ENCODE measurements at places on chromosomes 6 and 20.

DNA sequence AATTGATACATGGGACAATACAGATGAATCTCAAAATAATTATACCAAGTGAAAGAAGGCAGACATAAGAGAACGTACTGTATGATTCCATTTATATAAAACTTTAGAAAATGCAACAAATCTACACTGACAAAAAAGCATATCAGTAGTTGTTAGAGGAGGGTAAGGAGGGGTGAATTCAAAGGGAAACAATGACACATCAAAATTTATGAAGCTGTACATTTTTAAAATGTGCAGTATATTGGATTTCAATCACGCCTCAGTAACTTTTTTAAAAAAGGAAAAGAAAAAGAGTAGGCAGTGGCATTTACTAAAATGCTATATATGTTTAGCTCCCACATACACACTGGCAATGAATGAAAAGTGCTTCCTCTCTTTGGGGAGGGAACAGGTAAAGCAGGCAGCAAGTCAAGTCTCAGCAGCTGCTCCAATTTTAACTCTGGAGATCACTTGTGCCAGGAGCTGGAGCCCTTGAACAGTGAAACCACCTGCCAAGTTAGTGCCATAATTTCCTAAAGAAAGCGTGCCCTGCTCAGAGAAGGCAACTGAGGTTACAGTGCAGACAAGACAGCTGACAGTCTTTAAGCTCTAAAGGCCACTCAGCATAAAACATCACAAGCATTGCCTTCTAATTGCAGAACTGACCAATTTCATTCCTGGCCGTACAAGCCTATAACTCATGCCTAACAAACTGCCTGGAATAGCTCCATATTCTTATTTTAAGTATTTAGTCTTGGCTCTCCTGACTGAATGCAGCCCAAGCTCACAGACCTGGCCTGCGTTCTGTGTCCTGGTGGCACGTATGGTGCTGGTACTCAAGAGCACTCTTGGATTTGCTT is 10.9 kb downstream of the FKBP1A start:
- no peak for DNase-seq

DNA sequence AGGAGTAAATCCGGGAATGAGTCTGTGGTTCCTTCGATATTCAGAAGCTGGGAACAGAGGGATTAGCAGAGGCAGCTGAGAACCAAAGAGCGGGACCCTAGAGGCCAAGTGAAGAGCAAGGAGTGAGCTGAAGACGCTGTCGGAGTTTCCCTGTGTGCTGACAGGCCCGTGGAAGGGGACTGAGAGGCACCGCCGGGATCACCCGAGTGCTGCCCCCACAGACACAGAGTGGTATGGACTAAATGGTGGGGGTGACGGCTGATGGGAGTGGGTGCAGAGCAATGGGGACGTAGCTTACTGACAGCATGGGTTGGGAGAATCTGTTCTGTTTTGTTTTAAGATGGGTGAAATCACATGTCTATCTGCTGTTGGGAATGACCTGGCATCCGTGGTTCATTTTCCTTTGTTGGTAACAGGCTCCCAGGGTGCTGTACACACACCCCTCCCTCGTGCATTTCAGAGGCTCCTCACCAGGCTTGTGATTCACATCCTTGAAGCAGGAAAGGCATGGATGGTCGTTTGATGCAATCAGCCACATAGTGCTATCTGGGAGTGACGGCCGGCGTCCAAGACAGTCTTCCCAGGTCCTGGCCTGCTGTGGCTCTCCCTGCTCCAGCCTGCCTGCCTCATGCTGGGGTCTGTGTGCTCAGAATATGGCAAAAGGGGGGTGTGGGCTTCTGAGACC is 97.4 kb downstream of the THBS2 start:
- no peak for DNase-seq

DNA sequence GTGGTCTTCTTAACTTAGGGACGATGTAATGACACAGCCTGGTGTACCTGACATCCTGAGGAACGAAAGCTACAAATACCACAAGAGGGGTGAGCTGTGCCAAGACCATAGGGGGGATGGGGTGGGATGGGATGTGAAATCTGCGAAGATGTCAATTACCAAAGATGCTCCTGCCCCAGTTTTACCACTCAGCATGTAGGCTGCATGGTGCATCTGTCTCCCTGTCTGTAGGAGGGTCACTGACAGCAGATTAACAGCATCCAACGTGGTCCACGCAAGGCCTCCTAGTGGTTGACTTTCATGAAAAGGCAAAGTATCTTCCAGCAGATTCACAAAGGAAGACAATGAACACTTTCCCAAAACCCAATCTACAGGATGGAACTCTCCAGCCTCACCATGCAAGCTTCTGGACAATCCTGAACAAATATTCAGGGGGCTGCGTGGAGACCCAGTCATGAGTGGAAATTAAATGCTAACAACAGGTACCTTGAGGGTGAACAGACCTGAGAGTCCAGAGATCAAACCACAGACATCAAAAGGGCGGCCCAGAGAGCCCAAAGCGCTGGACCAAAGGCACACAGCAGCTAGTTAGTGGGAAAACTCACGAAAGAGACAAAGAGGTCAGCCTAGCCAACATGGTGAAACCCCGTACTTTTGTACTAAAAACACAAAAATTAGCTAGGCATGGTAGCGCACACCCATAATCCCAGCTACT is 44.4 kb downstream of the ZMYND8 start:
- DNase-seq, result no peak

GRCh38 chr6:165055231-165055630 is 254.2 kb downstream of the C6orf118 start:
- DNase-seq, result no peak

DNA sequence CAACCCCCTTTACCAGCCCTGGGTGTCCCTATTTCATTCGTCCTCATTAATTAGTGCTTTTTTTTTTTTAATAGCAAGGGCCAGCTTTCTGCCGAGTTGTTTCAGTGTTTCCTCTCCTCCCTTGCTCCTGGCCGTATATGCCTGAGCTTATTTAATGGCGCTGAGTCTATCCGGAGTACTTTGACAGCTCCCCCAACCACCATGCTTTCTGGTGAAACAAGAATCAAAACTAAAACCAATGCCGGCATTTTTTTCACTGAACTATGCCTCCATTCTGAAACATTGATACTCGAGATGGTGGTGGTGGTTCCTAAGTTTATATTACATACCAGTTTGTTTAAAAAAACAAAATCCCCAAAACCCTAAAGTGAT is 1.2 kb downstream of the DCBLD1 start:
- no peak for DNase-seq

All from stimulated activated CD8-positive, alpha-beta memory T cell treated with anti-CD3 and anti-CD28 coated beads, Interleukin-15, amount 100 ng/mL, for 24 hours (primary cell).